Endothelial cell (in vitro differentiated cells): ENCODE measurements at places on chromosomes 2 and 18.

GRCh38 chr2:179274749-179275148 is 10.1 kb upstream of the SESTD1 start:
- no peak overlapping the region for H3K27ac ChIP-seq
- H3K36me3 ChIP-seq, result no peaks in the 10 kb centered on the region
- H3K27me3 ChIP-seq, result peaks cover 4% of the 10 kb centered on the region
- H3K4me3 ChIP-seq, result no peak overlapping the region

- H3K27me3 ChIP-seq, result no peaks in the 10 kb centered on the region
- H3K27ac ChIP-seq, result no peak overlapping the region
- H3K36me3 ChIP-seq, result no peaks in the 10 kb centered on the region
- DNase-seq, result no peak
These were observed 87.5 kb upstream of the NEDD4L start for GRCh38 chr18:57956491-57956890.

- H3K4me3 ChIP-seq, result no peak overlapping the region
- H3K4me1 ChIP-seq, result no peaks in the 10 kb centered on the region
- no peak overlapping the region for H3K27ac ChIP-seq
- H3K27me3 ChIP-seq, result peaks cover 2% of the 10 kb centered on the region
These were observed 31.7 kb downstream of the RPE start for GRCh38 chr2:210034087-210034683.

DNA sequence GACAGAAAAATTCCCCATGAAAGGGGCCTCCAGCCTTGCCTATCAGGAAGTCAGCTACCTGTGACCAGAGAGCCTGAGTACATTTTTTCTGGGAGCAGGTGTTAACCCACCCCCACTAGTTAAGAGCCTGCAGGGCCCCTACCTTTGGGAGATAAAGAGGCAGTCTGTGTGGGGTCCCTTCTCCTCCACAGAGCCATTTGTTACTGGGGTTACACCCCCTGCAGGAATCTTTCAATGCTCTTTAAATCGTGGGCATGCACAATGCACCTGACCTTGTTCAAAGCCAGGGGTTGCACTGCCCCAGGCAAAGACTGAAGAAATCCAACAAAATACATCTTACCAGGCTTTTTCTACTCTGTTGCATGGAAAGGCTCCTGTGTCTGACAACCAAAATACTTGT is 15.7 kb upstream of the LYPD6 start:
- no peaks in the 10 kb centered on the region for H3K36me3 ChIP-seq
- H3K27ac ChIP-seq, result no peak overlapping the region
- H3K4me3 ChIP-seq, result no peak overlapping the region
- no peak for DNase-seq
